ENCODE measurements at places on chromosomes 1 and 21.
A peak's percentile ranks its signal among the peaks of the same experiment; 100 is the strongest.

DNA sequence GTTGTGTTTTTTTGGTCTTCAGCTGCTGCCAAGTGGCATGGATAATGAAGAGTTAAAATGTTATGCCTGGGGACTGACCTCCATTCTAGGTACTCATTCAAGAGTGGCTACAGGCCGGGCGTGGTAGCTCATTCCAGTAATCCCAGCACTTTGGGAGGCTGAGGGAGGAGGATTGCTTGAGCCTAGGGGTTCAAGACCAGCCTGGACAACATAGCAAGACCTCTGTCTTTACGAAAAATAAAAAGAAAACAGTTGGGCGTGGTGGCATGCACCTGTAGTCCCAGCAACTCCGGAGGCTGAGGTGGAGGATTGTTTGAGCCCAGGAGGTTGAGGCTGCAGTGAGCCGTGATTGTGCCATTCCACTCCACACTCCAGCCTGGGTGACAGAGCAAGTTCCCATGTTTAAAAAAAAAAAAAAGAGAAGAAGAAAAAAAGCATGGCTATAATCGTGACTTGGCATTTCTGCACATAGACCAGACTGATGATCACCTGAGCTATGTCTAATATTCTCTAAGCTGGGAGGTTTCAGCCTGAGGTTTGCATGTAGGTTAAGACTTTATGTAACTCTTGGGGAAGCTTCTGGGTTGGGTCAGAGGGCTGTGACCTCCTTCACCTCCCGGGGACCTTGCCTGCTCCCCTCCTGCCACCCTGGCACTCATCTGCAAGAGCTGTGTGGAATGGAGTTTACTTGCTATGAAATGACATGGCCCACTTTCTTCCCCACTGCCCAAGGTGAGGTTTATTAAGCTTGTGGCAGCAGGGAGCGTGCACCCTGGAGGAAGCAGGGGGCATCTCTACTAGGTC lies 51.3 kb downstream of the DHRS3 start:
- no peak for DNase-seq

DNA sequence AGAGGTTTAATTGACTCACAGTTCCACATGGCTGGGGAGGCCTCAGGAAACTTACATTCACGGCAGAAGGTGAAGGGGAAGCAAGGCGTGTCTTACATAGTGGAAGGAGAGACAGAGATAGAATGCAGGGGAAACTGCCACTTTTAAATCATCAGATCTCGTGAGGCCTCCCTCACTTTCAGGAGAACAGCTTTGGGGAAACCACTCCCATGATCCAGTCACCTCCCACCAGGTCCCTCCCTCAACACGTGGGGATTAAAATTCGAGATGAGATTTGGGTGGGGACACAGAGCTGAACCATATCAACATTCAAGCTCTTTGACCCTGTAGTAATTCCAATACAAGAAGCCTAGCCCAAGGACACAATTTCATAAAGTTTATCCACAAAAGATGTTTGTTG lies 13.7 kb downstream of the PIGP start:
- DNase-seq: no peak

DNA sequence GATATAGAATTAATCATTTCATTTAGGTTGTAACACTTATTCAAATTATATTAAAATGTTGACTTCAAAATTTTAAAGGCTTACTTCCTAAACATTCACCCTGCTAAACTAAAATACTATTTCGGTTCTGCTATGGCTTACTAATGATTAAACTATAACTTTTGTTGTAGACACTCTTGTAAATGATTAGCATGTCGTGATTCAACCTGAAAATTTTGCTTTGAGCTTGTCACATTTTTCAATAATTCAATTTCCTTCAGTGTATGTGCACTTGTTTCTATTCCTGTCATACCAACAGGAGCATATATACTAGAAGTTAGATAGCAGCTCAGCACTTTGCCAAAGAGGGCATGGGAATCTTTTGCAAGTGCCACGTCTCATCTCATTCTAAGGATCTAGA lies 1018.8 kb downstream of the AMY1C start:
- DNase-seq: no peak

DNA sequence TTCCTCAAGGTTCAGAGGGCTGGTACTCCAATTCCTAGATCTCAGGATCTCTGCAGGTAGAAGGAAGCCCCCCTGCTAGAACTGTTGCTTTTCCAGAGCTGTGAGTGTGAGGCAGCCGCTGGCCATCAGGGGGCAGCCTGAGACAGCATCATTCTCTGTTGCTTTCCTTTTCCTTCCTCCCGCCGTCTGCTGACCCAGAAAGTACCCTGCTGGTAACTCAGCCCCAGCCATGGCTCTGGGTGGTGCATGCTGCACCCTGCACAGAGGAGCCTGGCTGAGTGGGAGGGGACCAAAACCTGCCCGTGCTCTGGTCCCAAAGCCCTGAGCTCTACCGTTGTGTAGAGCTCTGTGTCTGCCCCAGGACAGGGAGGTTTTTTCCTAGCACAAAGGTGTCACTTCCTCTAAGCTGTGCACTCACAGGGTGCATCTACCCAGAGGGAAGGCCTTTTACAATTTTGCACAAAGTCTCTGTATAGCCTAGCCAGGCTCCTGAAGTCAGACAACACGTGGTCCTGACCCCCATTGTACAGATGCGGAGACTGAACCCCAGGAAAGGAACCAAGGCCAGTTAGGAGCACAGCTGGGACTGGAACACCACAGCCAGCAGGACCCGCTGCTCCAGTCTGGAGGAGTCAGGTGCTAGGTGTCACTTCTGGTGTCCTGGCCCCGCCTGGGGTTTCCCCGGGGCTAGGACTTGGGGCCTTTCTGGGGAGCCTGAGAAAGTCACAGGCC lies 5.6 kb upstream of the FAM131C start:
- peak; percentile 51 for DNase-seq

DNA sequence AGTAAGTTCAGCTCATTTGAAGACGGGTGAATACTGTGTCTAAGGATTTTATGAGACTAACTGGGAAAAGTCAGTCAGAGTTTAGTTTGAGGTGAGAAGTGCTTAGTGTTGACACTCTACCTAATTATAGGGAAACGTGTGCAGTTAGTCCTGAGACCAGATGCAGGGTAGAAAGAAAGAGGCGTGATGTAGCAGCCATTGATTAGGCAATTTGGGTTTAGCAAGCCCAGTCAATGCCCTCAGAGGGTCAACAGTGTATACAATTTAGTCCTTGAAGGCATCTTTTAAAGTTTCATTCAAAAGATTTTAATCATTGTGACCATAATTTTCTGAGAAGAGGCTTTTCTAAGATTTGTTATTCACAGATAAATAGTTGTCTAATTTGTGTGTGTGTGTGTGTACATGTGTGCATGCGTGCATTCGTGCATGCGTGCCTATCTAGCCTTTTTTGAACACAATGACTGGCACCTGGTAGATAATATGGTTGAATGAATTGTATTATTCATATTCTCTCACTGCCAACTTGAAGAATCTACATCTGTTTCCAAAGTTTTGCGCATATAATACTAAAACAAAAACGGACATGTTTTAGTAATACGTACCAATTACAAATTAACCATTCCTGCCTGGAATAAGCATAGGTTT lies 332.9 kb downstream of the SRGAP2C start:
- DNase-seq: no peak

DNA sequence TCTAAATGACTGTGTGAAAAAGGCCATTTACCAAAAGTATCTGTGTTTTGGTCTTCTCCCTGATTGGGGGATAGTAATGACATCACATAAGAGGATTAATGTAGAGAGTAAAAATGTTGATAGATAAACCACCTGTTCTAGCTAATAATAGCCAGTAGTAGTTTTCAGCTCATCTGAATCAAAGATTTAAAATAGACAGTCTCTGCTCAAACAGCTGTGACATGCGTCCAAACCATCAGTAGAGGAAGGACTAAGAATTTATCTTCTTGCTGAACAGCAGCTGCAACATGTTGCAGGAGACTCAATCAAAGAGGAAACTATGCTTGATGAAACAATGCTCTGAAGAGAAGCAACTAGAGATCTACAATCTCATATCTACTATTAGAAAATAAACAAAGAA lies 21.4 kb downstream of the TMPRSS15 start:
- DNase-seq: no peak

- no peak for DNase-seq
These were observed 81.7 kb downstream of the MAN1C1 start for GRCh38 chr1:25698252-25698651.

- no peak for DNase-seq
These were observed 180.8 kb downstream of the BRINP2 start for GRCh38 chr1:177351361-177352108.

DNA sequence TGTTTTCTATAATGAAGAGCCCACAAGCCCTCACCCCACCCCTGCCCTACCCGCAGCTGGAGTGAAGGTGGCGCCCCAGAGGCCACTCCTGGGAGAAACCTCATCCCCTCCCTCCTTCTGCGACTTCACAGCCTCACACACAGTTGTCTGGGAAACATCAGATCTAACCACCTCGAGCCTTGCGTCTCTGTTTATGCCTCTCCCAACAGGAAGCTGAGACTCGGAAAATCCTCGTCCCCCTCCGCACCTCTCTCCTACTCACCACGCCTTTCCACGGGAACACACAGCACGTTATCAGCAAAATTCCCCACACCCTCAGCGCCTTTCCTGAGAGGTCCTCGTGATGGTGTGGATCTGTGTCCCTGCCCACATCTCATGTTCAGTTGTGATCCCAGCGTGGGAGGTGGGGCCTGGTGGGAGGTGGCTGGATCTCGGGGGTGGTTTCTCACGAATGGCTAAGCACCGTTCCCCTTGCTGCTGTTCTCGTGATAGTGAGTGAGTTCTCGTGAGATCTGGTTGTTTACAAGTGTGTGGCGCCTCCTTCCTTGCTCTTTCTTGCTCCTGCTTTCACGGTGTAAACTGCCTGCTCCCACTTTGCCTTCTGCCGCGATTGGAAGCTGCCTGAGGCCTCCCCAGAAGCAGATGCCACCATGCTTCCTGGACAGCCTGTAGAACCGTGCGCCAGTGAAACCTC lies 190.6 kb downstream of the KIF26B start:
- DNase-seq: no peak

DNA sequence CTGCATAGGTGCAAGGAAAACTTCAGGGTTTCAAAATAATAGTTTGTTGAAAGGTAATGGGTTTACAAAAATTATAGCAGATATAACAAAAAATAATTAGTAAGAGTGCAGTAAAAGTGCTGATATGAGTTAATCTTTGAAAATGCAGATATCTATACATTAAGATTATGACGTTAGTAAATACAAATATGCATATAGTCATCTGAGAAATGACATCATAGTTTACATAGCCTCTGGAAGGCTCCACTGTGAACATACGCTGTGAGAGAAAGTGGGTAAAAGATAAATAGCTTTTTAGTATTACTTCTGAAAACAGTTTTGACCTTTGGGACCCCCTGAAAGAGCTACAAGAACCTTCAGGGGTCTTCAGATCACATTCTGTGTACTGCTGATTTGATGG lies 356.2 kb upstream of the SNX7 start:
- no peak for DNase-seq

GRCh38 chr1:45512641-45513054 lies 9.0 kb downstream of the PRDX1 start:
- no peak for DNase-seq

DNA sequence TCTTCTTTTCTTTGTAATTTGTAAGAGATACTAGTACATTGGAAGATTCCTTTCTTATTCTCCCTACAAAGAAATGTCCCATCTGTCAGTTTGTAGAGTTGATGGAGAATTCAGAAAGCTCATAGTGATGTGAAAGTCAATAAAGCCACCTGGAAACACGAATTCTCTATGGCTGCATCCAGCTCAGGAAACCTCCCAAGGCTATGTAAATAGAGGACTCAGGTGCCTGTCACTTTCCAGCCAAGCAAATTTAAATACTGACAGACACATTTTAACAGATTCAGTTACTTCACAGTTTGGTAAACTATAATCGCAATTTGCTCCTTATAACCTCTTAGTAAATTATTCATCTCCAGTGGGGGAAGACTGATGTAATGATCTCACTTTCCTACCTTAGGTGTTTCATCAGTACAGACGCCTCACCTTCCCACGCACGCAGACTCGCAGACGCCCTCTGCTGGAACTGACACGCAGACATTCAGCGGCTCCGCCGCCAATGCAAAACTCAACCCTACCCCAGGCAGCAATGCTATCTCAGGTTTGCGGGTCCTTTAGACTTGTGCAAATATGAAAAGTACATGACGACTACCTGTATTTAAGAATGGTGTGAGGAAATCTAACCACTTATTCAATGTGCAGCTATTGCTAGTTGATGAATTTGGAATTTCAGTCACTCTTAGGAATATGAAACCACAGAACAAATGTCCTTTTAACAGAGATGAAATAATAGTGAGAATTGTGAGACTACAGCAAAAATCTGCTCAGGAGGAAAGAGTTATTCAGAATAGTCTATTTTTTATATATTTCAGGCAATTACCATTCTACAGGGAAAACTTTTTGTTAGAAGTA lies 60.6 kb downstream of the PTPRC start:
- DNase-seq: no peak

DNA sequence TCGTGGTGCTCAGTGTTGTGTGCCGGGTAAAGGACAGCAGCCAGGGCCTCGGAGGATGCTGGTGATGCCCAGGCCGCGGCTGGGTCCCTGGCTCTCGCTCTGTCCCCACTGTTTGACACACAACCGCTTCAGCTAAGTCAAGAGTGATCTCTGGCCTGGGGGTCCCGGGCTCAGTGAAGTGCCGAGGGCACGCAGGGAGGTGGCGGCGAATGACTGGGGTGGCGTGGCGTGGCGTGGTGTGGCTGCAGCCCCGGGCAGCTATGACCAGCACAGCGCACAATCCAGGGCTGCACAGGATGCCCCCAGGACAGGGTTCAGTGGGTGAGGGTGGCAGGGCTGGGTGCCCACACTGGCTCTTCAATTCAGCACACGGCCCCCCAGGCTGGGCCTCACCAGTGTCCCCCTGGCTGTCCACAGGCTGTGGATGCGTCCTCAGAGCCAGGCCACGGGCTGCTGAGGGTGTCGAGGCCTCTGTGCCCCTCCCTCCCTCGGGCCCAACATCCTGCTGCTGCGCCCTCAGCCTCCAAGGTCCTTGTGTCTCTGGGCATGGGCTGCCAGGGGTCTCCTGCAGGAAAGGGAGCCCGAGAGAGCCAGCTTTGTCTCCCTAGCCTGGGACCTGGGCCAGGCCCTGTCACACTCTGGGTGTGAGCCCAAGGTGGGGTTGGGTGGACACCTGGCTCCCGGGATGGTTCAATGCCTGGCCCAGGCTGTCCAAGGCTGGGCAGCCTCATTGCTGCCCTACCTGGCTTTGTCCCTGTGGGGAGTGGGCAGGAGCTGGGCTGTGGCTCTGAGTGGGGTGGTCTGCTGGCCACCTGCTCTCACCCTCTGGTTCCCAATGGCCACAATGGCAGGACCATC lies 12.0 kb upstream of the SKI start:
- no peak for DNase-seq

- no peak for DNase-seq
These were observed 66.9 kb upstream of the ATP1A1 start for GRCh38 chr1:116306102-116306501.

GRCh38 chr1:228198977-228199590 lies 8.8 kb upstream of the OBSCN start:
- no peak for DNase-seq

- no peak for DNase-seq
These were observed 1.1 kb downstream of the CTPS1 start for GRCh38 chr1:40980453-40981121.

GRCh38 chr1:22935433-22935832 lies 37.2 kb downstream of the LACTBL1 start:
- DNase-seq: no peak

- DNase-seq: no peak
These were observed 27.3 kb upstream of the A3GALT2 start for GRCh38 chr1:33348194-33348593.

- DNase-seq: no peak
These were observed 396.7 kb upstream of the C1orf87 start for GRCh38 chr1:60470246-60470645.

All from GOT3 (cell line).